Activated T-helper 2 cell treated with anti-CD3 and anti-CD28 coated beads, Interferon-gamma antibody, Interleukin-2, Interleukin-4, amounts not matched to agents 10 μg/mL and 5 μg/mL and 100 μg/mL, durations not matched to agents 14 hours and 24 hours and 36 hours (primary cell): ENCODE measurements at places on chromosomes 7 and 10.

- no peak for DNase-seq
Measured at GRCh38 chr7:85972504-85973141, 671.1 kb upstream of the GRM3 start.

- no peak for DNase-seq
Measured at GRCh38 chr7:94286111-94286510, 108.6 kb upstream of the COL1A2 start.

DNA sequence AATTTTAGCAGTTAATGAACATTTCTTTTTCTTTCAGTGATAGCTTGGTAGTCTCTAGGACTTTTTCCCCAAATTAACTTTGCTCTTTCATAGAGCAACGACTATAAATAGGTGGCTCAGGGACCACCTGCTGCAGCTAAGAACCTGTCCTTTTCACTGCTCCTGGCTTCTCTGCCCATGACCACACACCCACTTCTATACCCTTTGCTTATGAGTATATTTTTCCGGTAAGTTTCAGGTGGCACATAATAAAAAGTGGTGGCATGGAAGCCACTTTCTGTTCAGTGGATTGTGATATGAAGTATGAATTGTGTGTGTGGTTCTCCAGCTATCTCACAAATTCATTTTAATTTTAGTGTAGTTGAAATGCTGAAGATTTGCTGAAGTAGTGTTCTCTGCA lies 1.2 kb downstream of the ING3 start:
- no peak for DNase-seq

GRCh38 chr7:130961128-130961601 lies 227.2 kb upstream of the KLF14 start:
- peak; percentile 85 for DNase-seq

- DNase-seq, result no peak
Measured at GRCh38 chr7:86094166-86094669, 549.5 kb upstream of the GRM3 start.

DNA sequence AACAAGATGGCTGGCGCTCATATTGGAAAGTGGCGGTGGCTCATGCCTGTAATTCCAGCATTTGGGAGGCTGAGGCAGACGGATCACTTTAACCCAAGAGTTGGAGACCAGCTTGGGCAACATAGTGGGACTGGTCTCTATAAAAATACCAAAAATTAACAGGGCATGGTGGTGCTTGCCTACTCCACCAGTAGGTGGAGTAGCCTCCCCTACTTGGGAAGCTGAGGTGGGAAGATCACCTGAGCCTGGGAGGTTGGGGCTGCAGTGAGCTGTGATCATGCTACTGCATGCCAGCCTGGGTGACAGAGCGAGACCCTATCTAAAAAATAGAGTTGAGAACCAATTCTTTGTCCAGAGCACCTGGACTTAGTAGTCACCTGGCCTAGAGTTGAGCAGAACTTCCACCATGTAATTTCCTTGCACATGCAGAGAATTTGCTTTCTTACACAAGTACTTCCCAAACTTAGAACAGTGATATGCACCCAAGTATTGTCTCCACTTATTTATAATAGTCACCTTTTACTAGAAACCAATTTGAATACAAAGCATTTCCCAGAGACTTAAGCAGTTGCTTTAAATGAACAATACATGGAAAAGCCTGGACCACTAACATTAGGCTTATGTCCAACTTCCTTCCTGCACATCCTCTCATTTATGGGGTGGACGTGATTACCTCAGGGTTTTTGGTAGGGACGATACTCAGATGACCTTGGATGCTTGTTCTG lies 15.9 kb downstream of the LAMB4 start:
- no peak for DNase-seq

- DNase-seq, result no peak
Measured at GRCh38 chr7:26477381-26477990, 185.8 kb downstream of the SNX10 start.

DNA sequence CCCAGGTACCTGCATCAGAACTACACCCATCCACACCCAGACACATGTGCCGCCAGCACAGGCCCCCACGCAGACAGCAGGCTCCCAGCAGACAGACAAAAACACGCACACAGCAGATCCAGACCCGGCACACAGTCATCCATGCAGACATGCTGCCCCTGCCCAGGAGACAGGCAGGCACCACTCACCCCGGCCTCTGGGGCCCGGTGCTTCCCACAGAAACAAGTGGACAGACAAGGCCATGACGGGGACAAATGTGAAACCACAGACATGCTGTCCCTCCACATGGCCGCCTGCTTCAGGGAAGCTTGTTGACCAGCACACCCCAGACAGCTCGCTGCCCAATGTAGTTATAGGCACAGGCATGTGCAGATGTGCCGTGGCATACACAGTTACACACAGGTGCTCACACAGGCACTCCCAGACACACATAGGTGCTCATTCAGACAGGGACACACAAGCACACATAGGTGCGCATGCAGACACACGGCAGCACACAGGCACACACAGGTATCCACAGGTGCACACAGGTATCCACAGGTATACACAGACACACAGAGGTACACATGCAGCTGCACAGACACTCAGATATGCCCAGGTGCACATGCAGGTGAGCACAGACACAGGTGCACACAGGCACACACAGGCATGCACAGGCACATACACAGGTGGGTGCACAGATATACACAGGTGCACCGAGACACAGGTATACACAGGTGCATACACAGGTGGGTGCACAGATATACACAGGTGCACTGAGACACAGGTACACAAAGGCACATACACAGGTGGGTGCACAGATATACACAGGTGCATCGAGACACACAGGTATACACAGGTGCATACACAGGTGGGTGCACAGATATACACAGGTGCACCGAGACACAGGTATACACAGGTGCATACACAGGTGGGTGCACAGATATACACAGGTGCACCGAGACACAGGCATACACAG lies 10.5 kb upstream of the SCART1 start:
- DNase-seq, result no peak

GRCh38 chr10:76230921-76231285 lies 799.5 kb downstream of the LRMDA start:
- no peak for DNase-seq

- DNase-seq, result no peak
Measured at GRCh38 chr10:86798611-86799010, 42.2 kb downstream of the BMPR1A start.

DNA sequence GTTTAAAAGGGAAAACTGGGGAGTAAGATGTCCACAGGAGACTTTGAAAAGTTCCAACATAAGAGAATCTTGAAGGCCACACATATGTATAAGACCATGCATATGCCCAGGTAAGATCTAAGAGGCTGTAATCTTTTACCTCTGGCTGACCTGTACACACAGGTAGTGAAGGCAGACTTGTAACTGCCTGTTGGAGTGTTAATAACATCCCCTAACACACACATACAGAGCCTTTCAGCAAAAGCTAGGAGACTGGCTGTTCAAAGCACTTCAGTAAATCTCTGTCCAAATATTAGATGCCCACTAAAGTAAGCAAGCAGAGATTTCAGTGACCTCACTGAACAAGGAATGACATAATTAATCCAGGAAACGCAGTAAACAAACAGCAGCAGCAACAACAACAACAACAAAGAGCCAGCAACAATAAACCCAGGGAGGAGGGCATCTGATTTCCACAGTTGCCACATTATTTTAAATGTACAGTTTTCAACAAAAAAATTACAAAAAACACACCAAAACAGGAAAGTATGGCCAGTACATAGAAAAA lies 15.0 kb downstream of the CYP51A1 start:
- no peak for DNase-seq

GRCh38 chr10:102652170-102652916 lies 8.1 kb downstream of the TRIM8 start:
- no peak for DNase-seq

DNA sequence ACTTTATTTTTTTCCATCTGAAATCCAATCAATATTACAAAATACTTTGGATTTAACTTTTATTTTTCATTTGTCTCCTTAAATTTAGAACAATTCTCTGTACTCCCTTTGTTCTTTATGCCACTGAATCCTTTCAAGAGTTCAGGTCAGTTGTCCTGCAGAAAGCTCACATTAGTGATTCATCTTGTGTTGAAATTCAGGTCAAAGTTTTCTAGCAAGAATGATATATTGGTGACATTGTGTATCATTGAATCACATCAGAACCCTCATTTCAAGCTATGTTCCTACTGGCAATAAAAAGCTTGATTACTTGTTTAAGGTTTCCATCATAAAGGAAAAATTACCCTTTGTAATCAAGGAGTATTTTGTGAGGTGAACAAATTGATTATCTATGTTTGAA lies 378.8 kb upstream of the STEAP1 start:
- no peak for DNase-seq

DNA sequence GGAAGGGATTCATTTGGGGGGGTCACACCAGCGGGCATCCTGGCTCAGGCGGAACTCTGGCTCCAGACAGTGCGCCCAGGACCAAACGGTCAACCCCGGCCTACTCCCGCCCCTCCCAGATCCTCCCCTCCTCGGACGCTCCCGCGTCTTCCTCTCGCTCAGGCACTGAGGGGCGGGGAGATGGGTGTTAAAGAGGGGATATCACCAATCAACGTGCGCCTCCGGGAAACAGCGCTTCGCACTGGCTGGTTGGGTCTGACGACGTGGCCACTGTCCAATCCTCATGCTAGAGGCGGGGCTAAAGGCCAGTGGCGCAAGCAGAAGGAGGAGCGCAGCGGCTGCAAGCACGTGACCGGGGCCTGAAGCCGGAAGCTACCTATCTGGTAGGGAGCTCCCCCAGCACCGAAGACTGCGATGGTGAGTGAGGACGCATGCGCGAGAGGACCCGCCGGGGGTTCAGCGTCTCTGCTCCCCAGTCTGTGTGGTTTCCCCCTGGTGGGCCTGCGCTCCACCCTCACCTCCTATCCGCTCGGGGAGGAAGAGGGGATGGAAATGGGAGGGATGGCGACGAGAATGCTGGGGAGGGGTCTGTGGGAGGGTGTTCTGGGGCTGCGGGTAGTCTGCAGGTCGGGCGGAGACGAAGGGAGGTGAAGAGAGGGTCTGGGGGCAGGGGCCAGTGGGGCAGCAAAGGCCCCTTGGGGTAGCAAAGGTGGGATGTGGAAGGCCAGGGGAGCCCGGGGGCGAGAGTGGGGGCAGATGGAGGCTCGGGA lies at the start of gene LAMTOR4:
Gene LAMTOR4 (plus strand): TSS at position 360 of the 770 bp plus-strand sequence. CDS start 55 bp downstream, at position 415.
- DNase-seq, result peak; percentile 99

DNA sequence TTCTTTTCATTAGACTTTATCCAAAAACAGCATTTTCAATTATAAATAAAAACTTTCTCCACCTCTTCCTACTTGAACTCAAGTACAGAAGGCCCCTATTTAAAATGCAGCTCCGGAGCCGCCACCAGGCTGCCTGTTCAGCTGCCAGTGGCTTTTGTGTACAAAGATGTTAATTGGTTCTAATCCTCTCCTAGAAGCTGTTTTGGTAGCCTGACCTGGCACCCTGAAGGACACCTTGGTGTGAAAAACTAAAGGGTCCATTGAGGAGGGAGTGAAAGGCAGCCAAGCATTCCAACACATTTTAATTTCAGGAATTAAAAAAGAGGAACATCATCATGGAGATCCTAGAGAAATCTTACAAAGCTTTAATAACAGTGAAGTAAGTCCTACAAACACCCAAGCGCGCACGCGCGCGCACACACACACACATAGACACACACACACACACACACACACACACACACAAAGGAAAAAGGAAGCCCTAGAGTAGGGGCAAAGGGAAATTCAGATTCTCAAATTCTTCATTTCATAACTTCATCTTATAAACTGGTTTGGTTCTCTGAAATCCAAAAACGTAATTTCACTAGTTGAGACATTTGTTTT lies 41.4 kb downstream of the VAX1 start:
- no peak for DNase-seq

DNA sequence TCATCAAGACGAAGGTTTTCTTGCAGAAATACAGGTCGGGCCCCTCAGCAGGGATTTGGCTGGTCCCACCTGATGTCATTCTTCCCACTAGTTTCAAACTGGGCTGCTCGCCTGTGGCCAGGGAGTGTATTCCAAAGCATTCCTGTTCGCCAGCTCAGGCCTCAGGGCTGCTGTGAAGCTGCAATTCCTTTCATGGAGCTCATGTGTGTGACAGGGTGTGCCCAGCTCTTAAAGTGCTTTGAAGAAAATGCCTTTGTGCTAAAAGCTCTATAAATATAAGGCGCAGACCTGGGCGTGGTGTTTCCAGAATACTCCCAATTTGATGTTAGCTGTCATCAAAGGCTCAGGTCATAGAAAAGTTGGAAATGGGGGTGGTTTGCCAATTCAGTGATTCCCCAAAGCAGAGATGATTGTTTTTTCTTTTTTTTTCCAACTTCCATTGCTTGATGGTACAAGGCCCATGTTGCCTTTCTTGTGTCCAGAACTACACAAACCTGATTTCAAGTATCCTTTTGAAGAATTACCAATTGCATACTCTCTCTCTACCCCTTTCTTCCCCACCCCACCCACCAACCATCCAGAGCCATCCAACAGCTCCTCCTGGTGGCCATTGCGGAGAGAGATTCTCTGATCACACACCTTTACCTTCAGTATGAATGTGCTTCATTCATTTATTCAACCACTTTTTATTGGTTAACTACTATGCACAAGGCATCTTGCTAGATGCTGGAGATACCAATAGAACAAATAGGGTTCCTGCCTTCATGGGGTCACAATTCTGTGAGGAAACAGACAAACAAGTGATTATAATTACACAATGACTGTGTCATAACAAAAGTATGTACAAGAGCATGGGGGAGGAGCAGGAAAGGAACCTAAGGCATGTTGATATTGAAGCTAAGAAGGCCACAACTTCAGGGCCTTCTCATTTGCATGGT lies 297.3 kb upstream of the LYZL1 start:
- DNase-seq, result no peak

- no peak for DNase-seq
Measured at GRCh38 chr10:131860311-131860710, 40.5 kb upstream of the PPP2R2D start.

- DNase-seq, result no peak
Measured at GRCh38 chr10:59945590-59945989, 39.2 kb upstream of the CCDC6 start.

GRCh38 chr10:127832501-127832900 lies 60.2 kb downstream of the CLRN3 start:
- DNase-seq, result no peak

DNA sequence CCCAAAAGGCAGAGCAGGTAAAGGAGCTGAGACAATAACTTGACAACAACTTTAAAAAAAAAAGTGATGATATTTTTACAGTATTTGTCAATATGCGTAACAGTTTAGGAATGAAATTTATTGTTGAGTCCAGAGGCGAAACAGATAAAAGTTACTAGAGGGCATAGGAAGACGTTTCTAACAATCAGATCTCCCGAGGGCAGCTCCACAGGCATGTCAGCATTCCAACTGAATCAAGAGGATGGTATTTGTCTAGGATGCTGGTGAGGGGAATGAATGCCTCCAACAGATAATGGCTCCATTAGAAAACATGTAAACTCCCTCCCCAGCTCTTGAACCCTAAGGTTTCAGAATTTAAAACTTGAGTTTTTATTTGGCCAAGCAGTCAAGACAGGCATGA lies 733.9 kb upstream of the SORCS1 start:
- DNase-seq, result no peak

DNA sequence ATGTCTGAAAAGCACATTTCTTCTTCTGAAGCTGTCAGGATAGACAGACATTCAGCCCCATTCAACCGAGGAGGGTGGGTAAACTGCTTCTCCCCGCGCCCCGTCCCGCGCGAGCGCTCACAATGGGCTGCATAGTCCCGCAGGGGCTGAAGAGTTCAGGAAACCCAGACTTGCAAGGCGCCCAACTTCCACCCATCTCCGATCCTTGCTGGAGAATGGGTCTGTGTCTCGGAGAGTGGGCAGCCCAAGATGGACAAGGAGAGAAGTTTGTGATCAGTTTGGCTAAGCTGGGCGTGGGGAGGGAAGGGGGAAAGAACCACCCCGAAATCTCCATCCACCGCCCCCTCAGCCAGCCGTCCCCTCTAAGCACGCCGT lies 686 bp downstream of the AASS start:
- no peak for DNase-seq
